ENCODE measurements at places on chromosomes 6 and 20.

DNA sequence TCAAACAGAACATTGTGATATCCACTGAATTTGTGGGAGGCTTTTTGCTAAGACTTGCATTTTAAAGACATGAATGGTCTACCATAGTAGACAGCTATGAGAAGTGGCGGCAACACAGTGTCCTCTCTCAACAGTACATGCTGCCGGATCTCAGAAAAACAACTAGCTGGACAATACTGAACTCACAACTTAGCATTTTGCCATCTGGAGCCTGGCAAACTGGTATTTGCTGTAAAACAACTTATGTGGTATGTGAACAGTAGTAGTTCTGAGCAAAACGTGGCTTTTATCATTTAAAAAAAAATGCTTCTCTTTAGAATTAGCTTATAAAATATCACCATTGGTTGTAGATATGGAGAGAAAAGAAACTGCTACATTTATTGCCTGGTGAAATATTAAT lies 3.3 kb upstream of the PXDC1 start:
- no peak for DNase-seq

DNA sequence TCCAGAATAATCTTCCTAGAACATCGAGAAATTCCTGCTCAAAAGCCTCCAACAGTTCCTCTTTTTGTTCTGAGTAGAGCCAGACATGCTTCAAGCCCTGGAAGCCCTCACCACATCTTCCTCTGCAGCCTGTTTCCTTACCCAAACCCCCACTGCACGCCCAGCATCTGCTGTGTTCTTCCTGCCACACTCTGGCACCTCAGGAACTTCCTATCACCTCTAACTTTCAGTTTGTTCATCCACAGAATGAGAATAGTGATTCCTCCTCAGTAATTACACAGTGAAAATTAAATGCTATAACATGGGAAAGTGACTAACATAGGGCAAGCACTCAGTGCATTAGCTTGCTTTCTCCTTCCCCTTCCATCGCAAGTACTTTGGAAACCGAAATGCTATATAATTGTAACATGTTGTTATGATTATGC lies 26.3 kb downstream of the C6orf89 start:
- DNase-seq, result no peak

- DNase-seq, result no peak
Measured at GRCh38 chr20:3446779-3447178, 24.0 kb upstream of the ATRN start.

DNA sequence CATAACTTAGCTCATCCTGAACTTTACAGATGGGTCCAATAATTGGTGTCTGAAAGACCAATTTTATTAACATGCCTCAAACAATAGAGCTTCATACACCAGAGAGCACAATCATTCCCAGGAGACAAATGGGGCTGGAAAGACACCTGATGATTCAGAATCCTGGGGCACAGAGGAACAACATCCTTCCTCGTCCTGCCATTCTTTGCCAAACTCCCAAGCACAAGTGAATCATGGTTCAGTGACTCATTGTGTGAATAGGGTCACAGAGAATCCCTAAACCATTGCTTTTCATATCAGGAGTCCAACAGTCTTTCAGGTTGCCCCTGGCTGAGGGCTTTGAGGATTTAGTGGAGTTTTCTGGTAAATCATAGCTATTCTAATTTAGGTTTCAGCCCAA lies 266.4 kb upstream of the BMP2 start:
- no peak for DNase-seq

DNA sequence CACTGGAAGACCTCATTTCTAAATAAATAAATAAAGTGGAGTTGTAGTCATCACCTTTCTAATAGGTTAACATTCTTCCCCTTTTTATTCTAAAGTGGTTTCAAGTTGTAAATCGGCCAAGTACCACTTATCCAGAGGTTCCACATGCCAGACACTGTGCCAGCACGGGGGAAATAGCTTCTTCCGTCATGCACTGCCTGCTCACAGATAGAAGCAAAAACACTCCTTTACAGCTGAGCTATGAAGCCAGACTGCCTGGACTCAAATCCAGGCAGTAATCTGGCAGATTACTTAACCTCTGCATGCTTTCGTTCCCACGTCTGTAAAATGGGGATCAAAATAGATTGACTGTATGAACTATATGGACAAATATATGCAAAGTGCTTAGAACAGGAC lies 17.2 kb upstream of the SCML4 start:
- DNase-seq, result no peak
